MCF 10A (cell line): ENCODE measurements at places on chromosomes 16 and 17.

- DNase-seq = no peak
These were observed 1.0 kb upstream of the MSI2 start for GRCh38 chr17:57255182-57255775.

- peak; percentile 38 for DNase-seq
These were observed 66.0 kb downstream of the CDK12 start for GRCh38 chr17:39527220-39527813.

DNA sequence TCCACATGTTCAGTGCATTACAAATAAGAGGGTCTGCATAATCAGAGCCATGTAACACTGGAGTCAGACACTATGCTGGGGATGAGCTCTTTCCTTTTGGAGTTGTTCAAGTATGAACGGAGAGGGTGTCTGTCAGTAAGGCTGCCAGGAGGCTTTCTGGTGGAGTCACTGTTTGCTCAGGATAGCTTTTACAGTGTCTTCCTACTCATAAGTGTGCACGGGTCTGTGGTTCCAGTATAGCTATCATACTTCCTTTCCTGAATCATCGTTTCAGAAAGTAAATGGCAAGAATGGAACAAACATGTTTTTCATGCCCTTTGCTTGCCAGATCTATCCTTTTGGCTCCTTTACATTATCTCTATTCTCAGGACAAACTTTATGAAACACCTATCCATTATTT is 152.7 kb upstream of the CDH11 start:
- no peak for DNase-seq

GRCh38 chr16:11824362-11824761 is 27.0 kb downstream of the RSL1D1 start:
- DNase-seq = no peak

GRCh38 chr16:73853968-73854367 is 442.6 kb upstream of the PSMD7 start:
- DNase-seq = no peak

DNA sequence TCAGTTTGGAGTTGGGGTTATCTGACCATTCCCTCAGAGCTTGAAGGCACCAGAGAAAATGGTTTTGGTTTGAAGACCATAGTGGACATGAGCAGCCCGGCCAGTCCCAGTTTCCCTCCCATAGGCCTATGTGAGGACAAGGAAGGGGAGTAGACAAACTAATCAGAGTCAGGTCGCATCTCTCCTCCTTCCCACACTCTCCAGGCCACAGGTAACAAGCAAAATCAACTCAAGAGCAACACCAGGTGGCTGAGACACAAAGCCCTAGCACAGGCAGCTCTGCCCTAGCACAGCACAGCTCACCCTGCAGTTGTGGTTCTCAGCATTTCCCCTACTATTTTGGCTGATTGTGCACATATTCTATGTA is 7.2 kb downstream of the SUPT4H1 start:
- DNase-seq = no peak

DNA sequence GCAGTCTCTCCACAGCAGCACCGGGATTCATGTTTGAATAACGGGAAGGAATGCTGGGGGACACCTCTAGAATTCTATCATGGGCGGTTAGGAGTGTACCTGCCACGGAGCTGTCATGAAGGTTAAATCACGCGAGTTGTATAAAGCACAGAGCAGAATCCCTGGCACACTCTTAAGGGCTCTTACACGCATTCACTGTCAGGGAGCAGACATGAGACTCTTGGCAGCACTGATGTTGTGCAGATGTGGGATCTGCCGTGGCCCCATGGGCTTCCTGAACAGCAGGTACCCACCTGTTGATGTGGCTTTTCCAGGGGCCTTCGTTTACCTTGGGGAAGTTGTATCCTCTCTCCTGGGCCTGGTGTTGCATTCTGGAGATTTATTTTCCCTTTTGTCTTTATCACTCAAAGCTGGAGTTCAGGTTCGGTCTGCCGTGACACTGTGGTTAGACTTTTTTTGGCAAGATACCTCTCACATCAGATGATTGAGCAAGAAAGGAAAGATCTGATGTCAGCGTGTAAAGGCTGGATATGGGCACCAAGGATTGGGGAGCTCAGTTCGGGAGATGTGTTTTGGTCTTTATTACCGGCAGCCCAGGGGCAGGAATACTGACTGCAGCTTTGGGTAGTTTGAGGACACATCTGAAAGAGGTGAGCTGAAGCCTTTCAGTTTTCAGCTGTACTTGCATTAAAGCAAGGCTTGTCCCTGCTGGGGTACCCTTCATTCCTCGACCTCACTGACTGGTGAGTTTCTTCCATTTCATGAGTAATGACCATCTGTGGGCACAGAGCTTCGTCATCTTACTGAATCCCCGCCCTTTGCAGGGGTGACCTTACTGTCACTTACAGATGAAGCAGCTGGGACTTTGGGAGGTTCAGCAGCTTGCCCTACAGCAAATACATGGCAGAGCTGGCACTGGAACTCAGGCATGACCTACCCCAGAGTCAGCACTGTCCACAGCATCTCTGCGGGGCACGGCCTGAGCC is 19.3 kb downstream of the KNOP1 start:
- DNase-seq = peak; percentile 69

DNA sequence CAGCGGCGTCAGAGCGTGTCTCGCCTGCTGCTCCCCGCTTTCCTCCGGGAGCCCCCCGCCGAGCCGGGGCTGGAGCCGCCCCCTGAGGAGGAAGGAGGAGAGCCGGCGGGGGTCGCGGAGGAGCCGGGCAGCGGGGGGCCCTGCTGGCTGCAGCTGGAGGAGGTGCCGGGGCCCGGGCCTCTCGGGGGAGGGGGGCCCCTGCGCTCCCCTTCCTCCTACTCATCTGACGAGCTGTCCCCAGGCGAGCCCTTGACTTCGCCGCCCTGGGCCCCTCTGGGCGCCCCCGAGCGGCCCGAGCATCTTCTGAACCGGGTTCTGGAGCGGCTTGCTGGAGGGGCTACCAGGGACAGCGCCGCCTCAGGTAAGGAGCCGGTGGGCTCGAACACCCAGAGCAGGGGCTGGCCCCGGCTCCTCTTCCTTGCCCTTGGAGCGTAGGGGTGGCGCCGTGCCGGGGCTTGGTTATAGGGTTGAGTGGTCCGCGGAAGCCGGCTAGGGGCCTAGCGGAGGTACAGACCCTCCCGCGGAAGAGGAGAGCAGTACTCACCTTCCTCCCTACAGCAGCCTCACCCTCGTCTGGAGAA is 841 bp downstream of the RAPGEFL1 start:
- DNase-seq = no peak

GRCh38 chr17:2181897-2182448 is 121.6 kb downstream of the SMG6 start:
- DNase-seq = no peak

GRCh38 chr16:58850019-58850677 is 116.0 kb upstream of the GOT2 start:
- DNase-seq = no peak

DNA sequence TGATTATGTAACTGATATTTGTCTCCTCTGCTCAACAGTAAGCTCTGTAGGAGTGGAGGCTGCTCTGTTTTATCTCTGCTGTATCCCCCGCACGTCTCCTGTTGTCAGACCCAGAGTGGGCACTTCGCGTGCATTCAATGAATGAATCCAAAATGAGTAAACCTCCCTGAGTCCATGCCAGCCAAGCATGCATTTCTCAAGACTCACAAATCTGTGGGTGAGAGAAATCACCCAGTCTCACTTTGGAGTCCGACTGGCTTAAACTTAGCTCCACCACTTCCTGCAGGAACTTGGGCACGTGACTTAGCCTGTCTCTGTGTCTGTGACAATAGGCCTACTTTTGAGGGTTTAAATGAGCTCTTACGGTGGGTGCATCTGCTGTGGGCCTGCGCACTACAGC is 3.7 kb downstream of the PNPO start:
- no peak for DNase-seq

- DNase-seq = no peak
These were observed 77.0 kb downstream of the NTN1 start for GRCh38 chr17:9098242-9098825.

- DNase-seq = no peak
These were observed 21.1 kb downstream of the CSNK2A2 start for GRCh38 chr16:58176608-58177352.

- DNase-seq = peak; percentile 46
These were observed 22.7 kb downstream of the FAM83G start for GRCh38 chr17:18981642-18982424.

DNA sequence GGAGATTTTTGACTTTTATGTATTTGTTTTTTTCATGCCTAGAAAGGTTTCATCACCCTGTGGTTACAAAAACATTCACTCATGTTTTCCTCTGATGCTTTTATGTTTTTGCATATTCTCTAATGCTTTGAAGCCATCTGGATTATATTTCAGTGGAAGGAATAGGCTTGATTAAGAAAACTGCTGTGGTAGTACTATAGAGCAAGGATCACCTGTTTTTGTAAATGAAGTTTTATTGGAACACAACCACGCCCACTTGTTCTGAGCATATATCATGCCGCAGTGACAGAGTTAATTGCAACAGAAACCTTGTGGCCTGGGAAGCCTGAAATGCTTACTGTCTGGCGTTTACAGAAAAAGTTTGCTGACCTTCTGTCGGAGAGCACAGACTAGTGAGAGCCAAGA is 11.5 kb downstream of the COX10 start:
- no peak for DNase-seq

DNA sequence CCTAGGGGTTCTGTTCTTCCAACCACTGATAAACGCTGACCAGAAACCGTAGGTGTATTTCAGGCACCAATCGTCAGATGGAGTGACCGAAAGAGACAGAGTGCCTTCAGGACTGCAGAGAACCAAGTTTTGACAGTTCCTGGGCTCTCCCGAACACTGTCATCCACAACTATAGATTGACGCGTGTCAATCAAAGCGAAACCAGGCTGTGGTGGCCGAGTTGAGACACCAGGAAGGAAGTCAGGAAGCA is 11.9 kb upstream of the AURKB start:
- no peak for DNase-seq

DNA sequence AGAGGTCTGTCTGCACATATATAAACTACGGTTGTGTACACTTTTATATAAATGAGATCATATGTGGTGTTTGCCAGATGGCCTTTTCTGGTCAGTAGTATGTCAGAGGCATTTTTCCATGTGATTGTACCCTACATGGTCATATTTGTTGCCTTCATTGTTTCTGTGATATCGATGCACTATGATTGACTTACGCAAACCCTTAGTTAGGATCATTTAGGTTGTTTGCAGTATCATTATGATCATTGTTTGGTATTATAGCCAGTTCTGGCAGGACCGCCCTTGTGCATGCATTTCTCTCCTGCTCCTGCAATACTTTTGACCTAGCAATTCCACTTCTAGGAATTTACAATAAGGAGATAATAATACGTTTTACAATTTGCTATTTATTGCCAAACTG is 169.1 kb downstream of the MSI2 start:
- DNase-seq = no peak

GRCh38 chr16:89047331-89048089 is 46.1 kb upstream of the ACSF3 start:
- DNase-seq = no peak

GRCh38 chr17:4480929-4481898 is 17.5 kb upstream of the SPNS2 start:
- DNase-seq = no peak

DNA sequence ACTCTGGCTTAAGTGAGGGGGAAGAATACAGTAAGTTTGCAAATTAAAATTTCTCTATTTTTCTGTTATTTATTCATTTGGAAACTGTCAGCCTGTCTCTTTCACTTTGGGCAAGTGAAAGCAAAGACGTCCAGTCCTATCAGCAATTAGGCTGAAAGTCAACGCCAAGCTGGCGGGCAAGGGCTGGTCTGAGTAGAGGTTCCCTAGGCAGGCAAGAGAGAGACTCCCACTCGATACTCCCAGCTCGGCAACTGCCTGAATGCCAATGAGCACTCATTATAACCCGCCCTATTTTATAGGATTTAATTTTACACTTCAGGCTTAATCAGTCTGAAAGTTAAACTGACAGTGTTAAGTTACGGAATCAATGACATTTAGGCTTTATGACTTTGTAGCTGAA is 14.3 kb upstream of the SLC38A8 start:
- no peak for DNase-seq

DNA sequence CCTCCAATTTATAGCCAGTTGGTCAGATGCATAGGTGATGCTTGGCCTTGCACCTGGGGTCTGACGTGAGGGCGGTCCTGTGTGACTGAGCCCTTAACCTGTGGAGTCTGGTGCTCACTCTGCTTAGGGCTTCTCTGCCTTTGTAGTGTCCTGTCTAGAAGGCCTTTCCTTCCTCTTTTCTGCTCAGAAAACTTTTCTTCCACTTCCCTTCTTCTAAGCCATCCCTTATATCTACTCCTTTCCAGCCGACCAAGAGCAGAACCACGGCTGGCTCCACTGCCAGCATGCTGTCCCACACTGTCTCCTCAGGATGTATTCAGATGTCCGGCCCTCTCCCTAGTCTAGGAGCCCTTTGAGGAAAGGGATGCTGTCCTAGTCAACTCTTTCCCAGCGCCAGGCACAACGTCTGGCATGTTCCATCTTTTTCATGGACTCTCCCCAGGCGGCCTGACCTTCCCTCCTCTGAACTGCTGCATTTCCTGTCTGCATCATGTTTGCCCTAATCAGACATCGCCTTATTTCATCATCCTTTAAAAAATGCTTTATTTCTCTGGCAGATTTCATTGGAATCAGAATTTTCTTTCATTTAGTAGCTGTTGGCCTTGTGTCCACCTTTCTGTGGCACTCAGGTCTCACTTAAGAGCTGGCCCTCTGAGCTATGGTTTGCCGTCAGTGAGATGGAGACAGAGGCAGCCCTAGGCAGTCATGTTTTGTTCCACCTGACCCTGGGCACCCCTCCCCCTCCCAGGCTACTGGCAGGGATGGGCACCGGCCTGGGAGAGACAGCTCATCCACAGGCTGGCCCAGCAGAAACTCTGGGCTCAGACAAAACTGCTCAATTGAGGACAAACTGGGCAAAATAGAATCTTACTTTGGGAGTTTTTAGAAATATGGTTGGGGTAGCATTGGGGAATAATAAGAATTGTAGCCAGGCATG is 15.5 kb upstream of the BRCA1 start:
- no peak for DNase-seq

- peak; percentile 75 for DNase-seq
These were observed 45.6 kb upstream of the HOXB9 start for GRCh38 chr17:48671697-48672171.

DNA sequence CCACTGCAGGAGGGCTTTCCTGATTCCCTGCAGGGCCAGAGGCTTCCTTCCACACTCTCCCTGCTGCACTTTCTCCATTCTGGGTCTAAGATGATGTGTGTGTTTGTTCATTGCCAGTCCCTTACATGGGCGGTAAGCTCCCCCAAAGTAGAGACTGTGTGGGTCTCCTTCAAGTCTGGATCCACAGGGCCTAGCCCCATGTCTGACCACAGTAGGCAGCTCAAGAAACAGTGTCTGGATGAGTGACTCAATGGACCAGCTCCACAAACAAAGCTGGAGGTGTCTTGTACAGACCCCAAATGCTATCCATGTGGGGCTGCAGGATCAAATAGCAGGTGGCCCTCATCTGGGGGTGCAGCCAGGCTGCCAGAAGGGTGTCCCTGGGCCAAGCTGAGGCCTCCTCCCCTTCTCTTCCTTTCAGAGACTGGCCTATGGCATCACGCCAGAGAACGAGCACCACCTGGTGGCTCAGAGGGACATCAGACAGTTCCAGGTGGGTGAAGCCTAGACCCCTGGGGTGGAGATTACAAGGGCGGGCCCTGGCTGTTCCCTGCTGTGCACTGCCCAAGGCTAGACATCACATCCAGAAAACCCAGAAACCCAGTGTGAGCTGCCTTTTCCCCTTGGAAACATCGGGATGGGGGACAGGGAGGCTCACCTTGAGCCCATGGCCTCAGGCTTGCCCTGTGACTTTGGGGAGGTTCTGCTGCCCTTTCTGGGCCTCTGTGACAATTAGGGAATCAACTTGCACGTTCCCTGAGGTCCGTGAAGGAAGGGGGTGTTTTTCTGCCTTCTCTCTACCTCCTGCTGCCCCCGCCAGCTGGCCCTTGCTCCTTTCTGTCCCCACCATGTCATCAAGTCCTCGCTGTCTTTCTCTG is 45.9 kb downstream of the SLC6A2 start:
- DNase-seq = peak; percentile 70
